CD4-positive, alpha-beta T cell (primary cell): ENCODE measurements at places on chromosomes 16 and 17.

DNA sequence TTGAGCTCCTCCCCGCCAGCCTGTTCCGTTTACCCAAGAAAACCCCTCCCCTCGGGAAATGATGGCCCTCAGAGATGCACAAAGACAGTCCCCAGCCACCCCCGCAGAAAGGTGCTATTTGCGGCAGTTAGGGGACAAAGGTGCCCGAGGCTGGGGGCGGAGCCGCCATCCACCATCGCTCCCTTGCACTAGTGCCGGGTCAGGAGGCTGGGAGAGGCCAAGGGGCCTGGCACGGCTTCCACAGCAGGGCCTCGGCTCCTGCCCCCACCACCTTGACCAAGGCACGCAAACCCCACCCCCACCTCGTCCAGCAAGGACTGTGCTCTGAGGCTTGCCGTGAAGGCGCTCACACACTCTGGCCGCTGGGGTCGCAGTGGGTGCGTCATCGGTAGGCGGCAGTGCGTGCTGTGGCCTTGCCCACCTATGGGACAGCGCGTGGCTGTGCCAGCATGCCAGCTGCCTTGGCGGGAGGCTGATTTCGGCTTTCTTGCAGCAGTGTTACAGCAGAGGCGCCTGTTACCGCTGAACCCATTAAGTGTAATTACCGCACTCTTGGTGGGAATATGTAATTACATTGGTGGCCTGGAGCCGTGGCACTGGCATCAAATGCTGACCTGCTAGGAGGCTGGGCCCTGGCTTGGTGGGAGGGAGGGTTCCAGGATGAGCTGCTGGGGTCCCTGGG lies 31.8 kb downstream of the TPSG1 start:
- no peak for DNase-seq

DNA sequence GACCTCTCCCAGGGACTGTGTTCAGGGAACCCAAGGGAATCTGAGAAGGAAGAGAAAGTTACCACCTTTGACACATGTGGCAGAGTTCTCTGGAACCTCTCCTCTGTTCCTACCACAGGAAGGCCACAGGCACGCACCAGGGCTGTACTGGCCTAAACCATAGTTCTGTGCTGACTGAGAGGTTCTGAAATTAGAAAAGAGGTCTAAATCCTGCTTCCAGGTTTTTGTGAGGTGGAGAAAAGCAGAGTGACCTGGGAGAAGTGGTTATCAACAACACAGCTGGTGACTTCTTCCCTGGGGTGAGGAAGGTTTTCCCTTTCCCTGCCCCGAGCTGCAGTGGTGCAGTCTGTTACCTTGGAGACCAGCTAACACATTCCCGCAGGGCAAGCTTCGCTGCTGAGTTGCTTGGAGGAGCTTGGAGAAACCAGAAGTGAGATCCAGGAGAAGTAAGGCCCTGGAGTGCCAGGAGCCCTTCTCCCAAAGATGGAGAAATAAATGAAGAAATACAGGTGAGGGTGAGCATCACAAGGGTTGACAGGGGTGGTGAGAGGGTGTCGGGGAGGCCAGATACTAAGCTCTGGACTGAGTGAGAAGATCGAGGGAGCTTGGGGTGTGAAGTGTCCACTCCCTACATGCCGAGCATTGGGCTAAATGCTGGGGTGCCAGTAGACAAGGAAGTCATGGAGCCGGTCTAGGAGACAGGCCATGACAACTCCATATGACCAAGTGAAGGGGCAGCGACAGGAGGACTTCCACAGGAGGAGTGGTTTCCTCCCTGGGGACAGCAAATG lies at the start of gene VWA3A:
VWA3A (plus strand) TSS at position 399 of the 791 bp plus-strand sequence; CDS start at position 496, 97 bp downstream.
- no peak for DNase-seq

DNA sequence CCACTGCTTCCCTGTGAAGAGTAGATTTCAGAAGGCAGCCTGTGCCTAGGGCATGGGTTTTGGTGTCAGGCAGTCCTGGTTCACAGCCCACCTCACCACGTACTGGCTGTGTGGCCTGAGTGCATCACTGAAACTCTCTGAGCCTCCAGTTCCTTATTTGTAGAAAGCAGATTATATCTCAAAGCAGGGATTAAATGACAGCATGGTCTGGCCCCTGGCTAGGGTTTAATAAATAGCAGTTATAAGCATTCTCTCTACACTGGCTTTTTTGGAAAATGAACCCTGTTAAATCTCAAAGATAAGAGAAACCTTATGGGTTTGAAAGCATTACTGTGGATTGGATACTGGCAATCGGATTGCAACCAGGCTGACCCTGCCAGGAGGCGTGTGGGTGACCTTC lies 2.9 kb upstream of the MT1M start:
- no peak for DNase-seq

DNA sequence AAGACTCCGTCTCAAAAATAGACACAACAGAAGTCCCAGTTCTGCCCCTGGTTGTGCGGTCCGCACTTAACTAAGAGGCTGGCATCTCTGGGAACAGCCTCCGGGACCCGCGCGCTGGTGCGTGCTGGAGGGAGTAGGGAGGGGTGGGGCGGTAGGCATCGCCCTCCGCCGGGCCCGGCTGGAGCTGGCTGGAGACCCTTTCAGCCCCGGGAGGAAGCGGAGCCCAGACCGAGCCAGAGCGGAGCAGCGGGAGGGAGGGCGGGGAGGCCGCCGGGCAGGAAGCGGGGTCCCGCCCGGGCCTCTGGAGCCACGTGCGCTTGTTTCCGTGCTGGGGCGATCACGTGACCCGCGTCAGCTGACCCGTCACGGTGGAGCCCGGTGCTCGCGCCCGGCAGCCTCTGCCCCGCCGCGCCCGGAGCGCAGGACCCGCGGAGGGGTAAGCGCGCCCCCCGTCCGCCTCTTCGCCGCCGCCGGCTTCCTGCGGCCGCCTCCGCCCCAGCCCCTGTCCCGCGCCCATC lies at the start of gene WDR81:
WDR81 (plus strand) TSS at position 354 of the 518 bp plus-strand sequence. CDS start 256 bp downstream, outside the sequence.
- DNase-seq, result peak; percentile 80

- DNase-seq, result no peak
These were observed 16.6 kb downstream of the RTN4RL1 start for GRCh38 chr17:2008332-2009126.

DNA sequence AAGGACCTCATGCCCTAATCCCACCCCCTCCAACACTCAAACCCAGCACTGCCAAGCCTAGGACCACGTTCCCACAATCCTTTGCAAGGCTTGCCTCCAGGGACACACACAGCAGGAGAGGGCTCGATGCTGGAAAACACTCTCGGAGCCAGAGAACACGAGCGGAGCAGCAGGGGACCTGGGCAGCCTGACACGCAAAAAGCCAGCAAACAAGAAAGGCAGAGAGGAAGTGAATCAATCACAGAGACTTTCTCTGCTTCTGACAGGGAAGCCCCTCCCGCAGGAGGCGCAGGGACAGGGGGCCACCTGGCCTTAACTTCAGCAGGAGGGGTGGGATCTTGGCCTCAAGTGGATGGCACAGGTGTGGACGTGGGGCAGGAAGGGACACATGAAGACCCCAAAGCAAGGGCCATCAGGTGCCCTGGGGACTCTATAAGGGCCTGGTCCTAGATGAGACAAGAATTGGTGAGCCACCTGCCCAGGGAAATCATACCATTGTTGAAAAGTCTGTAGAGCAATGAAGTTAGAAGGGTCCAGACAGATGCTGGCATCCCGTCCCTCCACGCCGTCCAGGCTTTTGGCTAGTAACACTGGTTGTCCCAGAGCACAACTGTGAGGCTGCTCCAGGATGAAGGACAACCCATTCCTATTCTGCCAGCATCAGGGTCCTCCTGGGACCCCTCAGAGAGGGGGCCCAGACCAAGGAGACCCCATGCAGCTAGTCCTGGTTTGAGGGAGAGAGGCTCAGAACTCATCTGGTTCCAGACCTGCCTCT lies 2.2 kb downstream of the SDK2 start:
- DNase-seq, result peak; percentile 20

DNA sequence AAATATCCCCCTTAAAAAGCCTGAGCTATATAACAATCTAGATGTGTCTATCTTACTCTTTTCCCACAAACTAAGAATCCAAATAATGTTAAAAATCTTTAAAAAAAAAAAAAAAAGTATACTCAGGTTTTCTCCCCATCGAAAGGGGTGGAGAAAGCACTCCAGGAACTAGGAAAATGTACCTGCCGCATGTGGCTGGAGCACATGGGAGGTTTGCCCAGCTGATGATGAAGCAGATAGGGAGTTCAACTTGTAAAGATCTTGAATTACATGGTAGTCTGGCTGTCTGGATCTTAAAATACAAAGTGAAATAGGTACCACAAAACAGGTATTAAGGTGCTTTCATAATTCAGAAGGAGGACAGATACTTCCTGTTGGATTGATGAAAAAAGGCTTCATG lies 8.8 kb upstream of the SLFN14 start:
- no peak for DNase-seq

DNA sequence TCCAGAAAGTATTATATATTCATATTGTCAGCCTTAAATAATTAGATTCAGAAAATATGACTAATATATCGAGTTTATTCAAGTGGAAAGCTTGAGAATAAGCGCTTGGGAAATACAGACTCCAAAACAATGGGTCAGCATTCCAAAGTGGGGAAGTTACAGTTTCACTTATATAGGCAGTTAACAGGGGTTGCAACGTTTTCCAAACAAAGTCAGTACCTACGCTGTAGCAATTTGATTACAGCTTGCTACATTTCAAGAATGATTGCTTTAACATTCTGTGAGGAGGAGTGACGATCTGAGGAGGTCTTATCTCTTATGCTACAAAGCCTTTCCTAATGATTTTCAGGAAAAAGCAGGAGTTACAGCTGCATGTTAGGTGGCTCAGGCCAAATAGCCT lies 34.2 kb upstream of the HS3ST3A1 start:
- no peak for DNase-seq

DNA sequence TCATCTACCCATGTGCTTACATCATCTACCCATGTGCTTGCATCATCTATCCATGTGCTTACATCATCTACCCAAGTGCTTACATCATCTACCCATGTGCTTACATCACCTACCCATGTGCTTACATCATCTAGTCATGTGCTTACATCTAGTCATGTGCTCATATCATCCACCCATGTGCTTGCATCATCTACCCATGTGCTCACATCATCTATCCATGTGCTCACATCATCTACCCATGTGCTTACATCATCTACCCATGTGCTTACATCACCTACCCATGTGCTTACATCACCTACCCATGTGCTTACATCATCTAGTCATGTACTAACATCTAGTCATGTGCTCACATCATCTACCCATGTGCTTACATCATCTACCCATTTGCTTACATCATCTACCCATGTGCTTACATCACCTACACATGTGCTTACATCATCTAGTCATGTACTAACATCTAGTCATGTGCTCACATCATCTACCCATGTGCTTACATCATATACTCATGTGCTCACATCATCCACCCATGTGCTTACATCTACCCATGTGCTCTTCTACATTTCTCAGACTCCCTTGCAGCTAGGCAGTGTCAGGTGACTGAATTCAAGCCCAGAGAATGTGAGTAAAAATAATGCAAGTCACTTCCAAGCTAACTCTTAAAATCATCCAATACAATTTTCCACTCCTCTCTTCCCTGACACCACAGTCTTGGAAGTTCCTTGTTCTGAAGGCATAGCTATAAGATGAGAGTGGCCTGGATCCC lies 196.8 kb downstream of the CBLN1 start:
- no peak for DNase-seq

GRCh38 chr16:30358990-30359870 lies 4.1 kb upstream of the CD2BP2 start:
- DNase-seq, result no peak

- no peak for DNase-seq
These were observed 2.1 kb downstream of the IFT20 start for GRCh38 chr17:28333083-28333746.

- no peak for DNase-seq
These were observed 172.2 kb downstream of the PRKCB start for GRCh38 chr16:24007934-24008333.

DNA sequence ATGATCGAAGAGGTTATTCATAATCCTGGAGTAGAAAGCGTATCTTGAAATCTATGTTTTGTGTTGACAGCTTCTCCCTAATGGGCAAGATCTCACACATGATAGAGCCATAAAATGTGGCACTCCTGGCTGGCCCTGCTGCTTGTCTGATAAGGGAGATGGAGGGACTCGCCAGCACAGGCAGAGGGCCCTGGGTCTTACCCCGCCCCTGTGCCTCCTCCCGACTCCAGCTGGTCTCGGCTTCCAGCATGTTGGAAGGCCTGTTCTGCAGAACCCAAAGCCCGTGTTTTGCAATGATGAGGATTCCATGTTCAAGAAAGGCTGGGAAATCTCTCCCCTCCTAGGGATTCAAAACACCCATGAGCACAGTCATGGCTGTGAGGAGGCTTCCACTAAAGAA lies 106.7 kb upstream of the SDK2 start:
- no peak for DNase-seq

- peak; percentile 85 for DNase-seq
These were observed 29.3 kb downstream of the MXRA7 start for GRCh38 chr17:76681222-76682137.

GRCh38 chr17:40251576-40251975 lies 32.5 kb downstream of the WIPF2 start:
- no peak for DNase-seq

- DNase-seq, result no peak
These were observed 10.5 kb downstream of the CEP295NL start for GRCh38 chr17:78892520-78892919.

DNA sequence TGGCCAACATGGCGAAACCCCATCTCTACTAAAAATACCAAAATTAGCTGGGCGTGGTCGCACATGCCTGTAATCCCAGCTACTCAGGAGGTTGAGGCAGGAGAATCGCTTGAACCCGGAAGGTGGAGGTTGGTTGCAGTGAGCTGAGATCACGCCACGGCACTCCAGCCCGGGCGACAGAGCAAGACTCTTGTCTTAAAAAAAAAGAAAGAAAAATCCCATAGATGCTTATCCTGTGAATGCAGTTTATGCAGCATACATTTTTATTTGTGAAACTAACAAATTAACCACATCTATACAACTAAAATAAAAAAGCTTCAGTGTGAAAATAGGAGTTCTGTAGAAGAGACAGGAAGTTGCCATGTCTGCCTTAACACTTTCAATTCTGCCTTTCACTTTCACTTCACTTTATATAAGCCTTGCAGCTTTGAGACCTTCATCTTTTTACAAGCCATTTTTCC lies 7.1 kb downstream of the IGSF6 start:
- DNase-seq, result peak; percentile 79

- DNase-seq, result no peak
These were observed 2.6 kb downstream of the ZACN start for GRCh38 chr17:76081295-76082210.

- DNase-seq, result no peak
These were observed 79.3 kb downstream of the ABCC12 start for GRCh38 chr16:48076455-48077012.

GRCh38 chr16:76318565-76318964 lies 41.4 kb downstream of the CNTNAP4 start:
- no peak for DNase-seq

- no peak for DNase-seq
These were observed 10.0 kb downstream of the KRT16 start for GRCh38 chr17:41602524-41602923.

DNA sequence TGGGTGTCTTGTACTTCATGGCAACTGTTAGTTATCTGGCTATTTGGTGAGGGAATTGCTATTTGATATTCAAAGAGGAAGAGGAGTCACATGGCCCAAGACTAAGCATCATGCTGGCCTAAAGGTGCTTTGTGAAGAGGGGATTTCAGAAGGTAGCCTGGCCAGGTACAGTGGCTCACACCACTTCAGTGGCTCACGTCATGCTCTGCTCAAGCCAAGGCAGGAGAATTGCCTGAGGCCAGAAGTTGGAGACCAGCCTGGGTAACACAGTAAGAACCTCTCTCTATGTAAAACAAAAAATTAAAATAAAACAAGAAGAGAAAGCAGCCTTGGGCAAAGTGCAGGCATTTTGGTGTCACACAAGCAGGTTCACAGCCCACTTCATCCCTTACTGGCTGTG lies 6.4 kb upstream of the MT1B start:
- no peak for DNase-seq
